NT2/D1 (cell line): ENCODE measurements at places on chromosomes 13 and 19.

- no peak for DNase-seq
Measured at GRCh38 chr19:9535934-9536333, 2.5 kb downstream of the ZNF426 start.

DNA sequence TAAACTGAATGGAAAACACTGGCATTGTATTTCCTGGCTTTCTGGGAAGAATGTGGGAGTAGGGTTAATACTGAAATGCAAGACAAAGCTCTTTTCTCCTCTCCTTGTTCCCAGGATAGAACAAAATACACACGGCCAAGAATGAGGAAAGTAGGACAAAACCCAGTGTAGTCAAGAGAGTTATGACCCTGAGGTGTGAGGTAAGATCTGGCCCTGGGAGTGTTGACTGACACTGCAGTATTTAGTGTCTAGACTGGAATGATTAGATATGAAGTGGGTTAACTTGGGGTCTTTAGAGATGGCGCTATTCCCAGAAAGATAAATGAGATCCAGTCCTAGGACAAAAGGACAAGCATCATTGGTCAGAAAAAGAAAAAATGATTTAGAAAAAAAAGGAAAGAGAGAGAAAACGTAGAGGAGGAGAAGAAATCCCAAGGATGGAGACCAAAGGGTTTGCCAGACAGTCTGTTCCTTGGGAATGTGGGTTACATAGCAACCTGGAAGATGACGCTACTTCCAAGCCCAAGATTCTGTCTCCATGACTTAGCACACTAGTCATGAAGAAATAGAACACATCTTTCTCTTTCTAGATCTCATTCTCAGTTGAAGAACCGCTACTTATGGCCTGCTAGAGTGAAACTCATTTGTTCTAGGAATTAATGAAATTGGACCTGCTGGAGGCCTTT, 543.6 kb upstream of the GPC6 start:
- DNase-seq: no peak

DNA sequence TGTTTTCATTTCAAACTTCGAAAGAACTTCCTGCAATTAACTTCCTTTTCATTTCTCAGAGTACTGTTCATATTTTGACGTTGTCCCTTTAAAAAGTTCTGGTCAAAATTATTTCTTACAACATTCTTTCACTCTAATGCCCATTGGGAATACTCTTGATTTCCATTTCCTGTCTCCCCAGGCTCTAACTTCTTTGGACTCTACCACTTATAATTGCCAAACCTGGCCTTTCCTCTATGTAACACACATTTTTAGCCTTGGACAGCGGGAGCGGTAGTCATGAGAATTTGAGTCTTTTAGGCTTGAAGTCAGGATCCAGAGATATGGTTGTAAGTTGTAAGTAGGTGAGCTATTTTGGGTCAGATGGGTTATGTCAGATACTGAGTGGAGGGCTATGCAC, 163.5 kb upstream of the SPRY2 start:
- no peak for DNase-seq

DNA sequence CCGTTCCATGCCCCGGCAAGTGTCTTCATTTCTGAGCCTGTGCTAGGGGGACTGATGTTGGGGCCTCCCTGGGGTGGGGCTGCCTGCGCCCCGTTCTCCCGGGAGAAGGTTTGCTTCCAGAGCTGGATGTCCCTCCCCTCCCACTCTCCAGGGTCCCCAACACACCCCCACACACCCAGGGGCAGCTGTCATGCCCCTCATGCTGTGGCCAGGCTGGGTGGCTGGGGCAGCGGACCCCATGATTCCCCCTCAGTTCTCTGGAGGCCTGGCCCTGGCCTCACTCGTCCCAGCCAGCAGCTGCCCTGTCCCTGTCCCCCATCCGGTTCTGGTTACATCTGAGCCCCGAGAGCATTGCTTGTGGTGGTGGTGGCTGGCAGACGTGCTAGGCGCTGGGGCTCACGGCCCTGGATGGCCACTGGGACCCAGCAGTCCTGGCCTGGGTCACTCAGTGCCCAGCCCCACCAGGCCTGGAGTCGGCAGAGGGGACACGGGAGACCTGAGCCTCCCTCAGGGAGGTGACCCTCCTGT, 184.8 kb downstream of the KDM4B start:
- no peak for DNase-seq

- DNase-seq: no peak
Measured at GRCh38 chr19:37951816-37952210, 44.8 kb downstream of the SIPA1L3 start.

- no peak for DNase-seq
Measured at GRCh38 chr19:35509018-35509652, 4.3 kb downstream of the DMKN start.

GRCh38 chr19:57002710-57003109, 117.1 kb upstream of the USP29 start:
- DNase-seq: no peak
